MV-4-11 (cell line): ENCODE measurements at places on chromosomes 11 and 22.

DNA sequence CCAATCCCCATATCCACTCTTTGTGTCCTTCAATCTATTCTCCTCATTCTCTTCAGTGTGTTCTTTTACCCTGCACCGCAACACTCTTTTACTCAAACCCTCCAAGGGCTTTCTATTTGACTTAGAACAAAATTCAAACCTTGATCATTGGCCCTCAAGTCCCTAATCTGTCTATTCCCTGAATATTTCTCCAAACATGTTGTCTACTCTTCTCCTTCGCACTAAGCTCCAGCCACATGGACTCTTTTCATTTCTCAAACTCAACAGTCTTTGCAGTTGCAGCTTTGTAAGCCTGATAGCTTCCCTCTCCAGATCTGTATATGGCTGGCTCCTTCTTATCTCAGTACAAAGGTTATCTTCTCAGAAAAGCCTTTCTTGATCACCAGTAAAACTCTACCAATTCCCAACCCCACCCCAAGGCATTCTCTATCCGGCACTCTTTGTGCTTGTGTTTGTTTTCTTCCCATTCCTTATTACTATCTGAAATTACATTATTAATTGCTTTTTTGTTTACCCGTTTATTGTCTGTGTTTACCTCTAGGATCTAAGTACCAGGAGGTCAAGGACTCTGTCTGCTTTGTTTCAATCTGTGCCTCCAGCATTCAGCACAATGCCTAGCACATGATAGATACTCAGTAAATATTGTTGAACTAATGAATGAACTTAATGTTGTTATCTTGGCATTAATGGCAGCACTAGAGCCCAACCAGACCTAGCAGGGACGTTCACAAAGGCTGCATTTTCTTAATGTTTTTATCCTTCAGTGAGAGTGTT lies 147.4 kb downstream of the BBOX1 start:
- DNase-seq: no peak

GRCh38 chr11:131232261-131232660 lies 138.2 kb upstream of the NTM start:
- DNase-seq: no peak

- DNase-seq: no peak
Measured at GRCh38 chr22:19807914-19808872, 46.5 kb downstream of the GNB1L start.

DNA sequence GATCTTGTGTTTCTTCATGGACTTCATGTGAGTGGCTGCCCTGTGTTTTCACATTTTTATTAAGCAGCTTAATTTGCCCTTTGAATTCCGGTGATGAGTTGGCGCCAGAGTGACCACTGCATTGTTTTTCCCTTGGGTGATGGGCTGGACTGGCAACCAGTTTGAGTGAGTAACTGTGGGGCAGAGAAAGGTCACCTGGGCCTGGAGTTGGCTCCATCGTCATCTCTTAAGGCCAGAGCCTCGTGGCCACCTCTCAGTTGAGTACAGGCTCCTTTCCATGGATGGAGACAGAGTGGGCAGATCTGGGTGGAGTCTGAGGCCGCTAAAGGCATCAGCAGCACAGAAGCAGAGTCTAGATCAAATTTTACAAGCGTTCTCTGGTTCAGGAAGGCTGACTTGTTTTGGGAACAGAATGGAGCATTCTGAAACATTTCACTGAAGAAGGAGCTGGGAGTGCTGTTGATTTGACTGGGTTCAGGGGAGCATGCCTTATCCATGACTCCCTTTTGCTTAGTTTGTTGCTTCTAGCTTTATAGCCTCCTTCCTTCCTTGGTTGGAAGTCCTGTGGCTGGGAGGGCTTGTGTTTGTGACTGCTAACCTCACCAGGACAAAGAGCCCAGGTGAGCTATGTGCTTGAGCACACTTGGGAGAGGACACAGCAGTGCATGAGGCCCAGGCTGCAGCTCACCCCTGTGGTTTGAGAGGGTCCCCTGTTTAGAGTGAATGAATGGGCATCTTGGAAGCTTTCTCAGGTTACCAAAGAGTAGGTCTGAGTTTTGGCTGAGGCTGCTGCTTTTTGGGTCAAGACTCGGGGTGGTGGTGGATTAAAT lies 7.8 kb downstream of the BCR start:
- no peak for DNase-seq

DNA sequence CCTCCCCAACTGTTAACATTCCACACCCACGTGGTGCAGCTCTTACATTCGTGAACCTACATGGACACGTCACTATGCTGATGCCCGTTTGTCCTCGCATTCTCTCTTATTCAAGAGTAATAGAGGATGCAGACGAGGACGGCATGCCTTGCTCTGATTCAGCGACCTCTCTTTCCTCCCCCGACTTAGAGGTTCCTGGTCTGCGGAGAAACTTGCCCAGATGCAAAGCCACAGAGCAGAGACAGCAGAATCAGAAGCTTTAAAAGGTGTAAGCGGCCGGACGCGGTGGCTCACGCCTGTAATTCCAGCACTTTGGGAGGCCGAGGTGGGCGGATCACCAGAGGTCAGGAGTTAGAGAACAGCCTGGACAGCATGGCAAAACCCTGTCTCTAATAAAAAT lies 288.0 kb downstream of the NTM start:
- DNase-seq: peak; percentile 50

GRCh38 chr11:74327076-74327475 lies 15.6 kb upstream of the P4HA3 start:
- no peak for DNase-seq

DNA sequence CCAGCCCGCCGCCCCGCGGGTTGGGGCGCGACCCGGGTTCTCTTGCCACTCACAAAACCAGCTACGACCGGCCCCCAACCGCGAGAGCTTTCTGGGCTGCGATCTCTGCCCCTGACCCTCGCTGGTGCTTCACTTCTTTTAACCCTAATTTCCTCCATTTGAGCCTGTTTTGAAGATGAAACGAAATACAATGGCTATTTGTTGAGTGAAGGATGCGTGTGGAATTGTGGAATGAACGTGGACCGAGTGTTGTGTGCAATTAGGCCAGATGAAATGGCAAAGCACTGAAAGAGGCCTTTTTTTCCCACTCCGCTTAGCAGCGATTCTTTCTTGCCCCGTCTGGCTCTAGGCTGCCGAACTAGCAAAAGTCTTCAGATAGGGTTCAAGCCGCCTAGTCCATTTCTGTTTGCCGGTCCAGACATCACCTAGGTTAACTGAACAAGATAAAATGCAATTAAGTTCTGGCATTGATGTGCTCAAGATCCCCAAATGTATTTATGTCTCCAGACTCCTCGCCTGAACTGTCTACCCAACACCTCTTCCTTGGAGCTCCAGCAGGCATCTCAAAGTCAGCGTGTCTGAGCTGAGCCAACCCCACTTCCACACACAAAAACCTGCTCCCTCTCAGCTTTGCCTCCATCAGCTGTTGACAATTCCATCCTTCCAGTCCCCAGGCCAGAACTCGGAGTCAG lies 471 bp upstream of the TMEM184B start:
- no peak for DNase-seq

- DNase-seq: peak; percentile 85
Measured at GRCh38 chr22:36211237-36211861, 9.7 kb upstream of the APOL4 start.

DNA sequence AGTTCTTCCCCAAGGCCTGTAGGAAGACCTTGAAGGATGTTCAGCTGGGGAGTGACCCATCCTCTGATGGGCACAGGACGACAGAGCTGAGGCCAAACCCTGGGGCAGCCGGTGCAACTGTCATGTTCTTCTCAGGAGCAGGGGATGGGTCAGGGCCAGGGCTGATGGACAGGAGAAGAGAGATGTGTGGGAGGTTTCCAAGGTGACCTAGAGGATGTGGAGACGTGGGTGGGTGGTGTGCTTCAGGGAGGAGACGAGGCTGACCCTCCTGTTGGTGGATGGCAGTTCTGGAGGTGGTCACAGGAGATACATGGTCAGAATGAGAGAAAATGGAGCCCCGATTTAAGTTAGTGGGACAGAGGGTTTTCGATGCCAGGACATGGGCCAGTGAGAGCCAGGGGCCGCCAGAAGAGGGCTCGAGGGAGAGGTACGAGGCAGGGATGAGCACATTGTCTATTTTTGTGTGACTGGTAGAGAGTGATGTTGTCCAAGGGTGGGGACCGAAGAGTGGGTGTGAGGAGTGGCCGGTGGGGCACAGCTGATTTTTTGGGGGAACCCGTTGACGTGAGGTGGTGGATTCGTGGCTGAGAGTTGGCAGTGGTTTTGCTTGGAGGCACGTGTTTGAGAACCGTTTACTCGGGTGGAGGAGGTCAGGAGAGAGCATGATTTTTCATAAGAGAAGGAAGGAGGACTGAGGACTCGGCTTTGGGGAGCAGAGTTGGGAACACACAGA lies 14.6 kb downstream of the TBC1D22A start:
- DNase-seq: no peak

GRCh38 chr11:2171591-2172003 lies at the start of gene TH:
TH (minus strand) TSS chr11:2171815; CDS start chr11:2171786, 29 bp downstream.
- DNase-seq: no peak

- DNase-seq: peak; percentile 7
Measured at GRCh38 chr11:121249039-121249663, 43.4 kb upstream of the SC5D start.

GRCh38 chr22:35830305-35830704 lies 112.6 kb downstream of the APOL5 start:
- no peak for DNase-seq

DNA sequence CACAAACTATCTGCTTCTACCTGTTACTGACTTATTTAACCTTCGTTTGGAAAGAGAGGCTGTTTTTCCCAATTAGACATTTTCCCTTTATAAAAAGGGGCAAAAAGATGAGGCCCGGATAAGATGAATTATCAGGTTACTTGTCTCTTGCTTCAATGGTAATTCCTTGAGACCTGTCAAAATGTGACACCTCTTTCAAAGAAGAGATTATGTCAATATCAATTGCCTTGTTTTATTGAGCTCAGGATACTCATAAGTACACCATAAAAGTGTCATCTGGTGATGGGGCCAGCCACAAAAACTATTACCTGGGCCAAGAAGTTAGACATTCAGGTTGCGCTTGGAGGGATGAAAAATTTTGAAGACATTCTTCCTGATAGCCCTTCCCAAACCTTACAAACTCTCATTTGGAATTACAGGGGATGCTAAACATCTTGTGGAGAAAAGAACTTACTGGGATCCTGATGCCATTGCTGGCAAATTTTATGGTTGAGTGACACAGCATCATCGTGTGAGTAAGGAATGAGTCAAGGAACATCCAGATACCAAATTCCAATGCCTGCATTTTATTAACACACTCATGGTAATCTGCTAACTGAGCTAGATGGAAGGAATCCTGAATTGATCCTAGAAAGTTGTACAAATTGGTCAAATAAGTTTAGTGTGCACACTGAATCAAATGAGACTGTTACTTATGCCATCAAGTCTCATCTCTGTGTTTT lies 1071.2 kb downstream of the LRRC4C start:
- no peak for DNase-seq

GRCh38 chr11:73198677-73199076 lies 19.4 kb upstream of the P2RY2 start:
- DNase-seq: peak; percentile 46

DNA sequence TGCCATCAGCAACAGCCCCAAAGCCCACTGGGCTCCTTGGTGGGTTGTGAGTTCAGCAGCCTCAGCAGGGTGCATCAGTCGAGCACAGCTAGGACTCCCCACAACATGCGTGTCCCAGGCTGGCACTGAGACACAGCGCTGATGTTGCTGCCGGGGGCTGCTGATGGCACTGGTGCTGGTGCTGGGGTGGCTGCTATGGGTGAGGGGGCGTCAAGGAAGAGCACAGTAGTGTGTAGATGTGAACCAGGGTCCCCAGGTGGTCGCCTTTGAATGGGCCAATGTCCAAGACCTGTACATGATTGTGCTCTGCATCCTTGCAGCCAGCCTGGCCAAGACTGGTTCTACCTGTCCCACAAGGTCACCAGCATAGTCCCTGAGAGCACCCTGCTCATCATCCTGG lies 121.3 kb upstream of the SERPIND1 start:
- DNase-seq: no peak

DNA sequence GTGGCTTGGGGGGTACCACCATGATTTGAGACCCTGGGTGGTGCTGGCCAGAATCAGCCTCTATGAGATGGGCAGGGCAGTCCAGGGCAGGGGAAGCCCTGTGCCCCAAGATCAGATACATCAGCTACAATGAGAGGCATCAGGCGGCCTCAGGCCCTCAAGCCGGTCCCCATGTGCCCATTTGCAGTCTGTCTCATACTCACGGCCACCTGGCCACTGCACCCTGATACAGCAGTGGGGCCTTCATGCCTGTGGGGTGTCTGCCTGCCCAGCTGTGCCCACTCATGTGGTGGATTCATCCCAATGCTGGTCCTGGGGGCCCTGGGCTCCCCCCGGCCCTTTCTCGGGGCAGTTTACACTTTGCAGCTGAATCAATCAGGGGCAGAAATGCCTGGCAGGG lies 42.4 kb upstream of the KCNQ1OT1 start:
- DNase-seq: no peak

- DNase-seq: no peak
Measured at GRCh38 chr22:24095826-24096757, 85.0 kb downstream of the CABIN1 start.

DNA sequence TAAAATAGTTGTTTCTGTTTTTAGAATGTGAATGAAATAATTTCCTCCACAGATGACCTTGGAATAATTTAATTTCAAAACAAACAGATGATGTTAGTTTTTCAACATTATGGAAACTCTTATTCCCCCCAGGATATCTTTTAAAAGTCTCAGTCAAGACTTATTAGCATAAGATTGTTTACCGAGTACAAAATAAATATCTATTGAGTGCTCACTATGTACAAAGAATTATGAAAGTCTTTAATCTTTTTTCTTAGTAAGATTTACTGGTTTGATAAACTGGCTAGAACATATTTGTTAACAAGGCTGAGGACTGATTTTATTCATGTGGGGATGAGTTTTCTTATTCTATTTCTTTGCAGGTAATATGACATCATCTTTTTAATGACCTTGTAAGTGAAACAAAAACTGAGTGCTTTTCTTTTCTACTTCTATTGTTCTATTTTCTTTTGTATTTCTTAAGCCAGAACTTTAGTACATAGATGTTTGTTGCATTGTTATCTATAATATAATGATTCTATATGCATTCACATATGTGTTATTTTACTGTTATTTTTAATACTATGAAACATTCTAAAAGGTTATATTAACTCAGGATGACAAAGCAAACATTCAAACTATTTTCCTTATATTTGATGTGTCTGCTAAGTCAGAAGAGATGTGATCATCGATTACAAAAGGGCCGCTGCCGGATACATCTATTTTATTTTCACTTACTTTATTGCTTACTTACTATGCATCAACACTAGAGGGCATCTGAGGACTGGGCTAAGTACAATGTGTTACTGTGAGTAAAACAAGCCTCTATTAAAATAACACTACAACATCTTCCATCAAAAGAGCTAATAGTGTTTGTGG lies 111.0 kb upstream of the ARHGAP42 start:
- DNase-seq: peak; percentile 19

- no peak for DNase-seq
Measured at GRCh38 chr11:113668255-113668654, 37.9 kb downstream of the TMPRSS5 start.

GRCh38 chr11:68159161-68159560 lies 38.0 kb upstream of the CHKA start:
- no peak for DNase-seq

- no peak for DNase-seq
Measured at GRCh38 chr11:119340335-119341221, at the start of gene C1QTNF5. C1QTNF5 (minus strand) TSS chr11:119340883; CDS start chr11:119340397, 486 bp downstream.

GRCh38 chr22:34645375-34645774 lies 420.6 kb upstream of the ISX start:
- DNase-seq: no peak

GRCh38 chr22:39994041-39994565 lies 651 bp upstream of the FAM83F start:
- DNase-seq: peak; percentile 5

GRCh38 chr11:123461164-123461563 lies 31.1 kb downstream of the GRAMD1B start:
- DNase-seq: no peak

GRCh38 chr11:123751781-123752180 lies 2.5 kb downstream of the OR6X1 start:
- no peak for DNase-seq
